ENCODE measurements at places on chromosomes 7 and 10. TPM values are rescaled to one million over a fixed set of nuclear protein-coding genes. Genes with fewer than 3 reads are reported as not detected.

Gene ABCC2
- total RNA-seq = 6.2 TPM

GRCh38 chr7:156504687-156505545 lies 135.7 kb upstream of the RNF32 start:
- peaks cover 3% of the 10 kb centered on the region for H3K27me3 ChIP-seq
- no peak overlapping the region for H3K4me3 ChIP-seq
- DNase-seq = no peak
- H3K27ac ChIP-seq = no peak overlapping the region
- H3K36me3 ChIP-seq = peaks cover 2% of the 10 kb centered on the region
- peaks cover 10% of the 10 kb centered on the region for H3K4me1 ChIP-seq

- no peak overlapping the region for H3K4me3 ChIP-seq
- no peaks in the 10 kb centered on the region for H3K27me3 ChIP-seq
- H3K27ac ChIP-seq = no peak overlapping the region
Measured at GRCh38 chr10:49500412-49500811, 38.5 kb downstream of the ERCC6 start.

GRCh38 chr7:20229646-20230500 lies 12.7 kb upstream of the MACC1 start:
- H3K36me3 ChIP-seq = no peaks in the 10 kb centered on the region
- H3K27ac ChIP-seq = no peak overlapping the region
- H3K27me3 ChIP-seq = no peaks in the 10 kb centered on the region
- no peak overlapping the region for H3K4me3 ChIP-seq

DNA sequence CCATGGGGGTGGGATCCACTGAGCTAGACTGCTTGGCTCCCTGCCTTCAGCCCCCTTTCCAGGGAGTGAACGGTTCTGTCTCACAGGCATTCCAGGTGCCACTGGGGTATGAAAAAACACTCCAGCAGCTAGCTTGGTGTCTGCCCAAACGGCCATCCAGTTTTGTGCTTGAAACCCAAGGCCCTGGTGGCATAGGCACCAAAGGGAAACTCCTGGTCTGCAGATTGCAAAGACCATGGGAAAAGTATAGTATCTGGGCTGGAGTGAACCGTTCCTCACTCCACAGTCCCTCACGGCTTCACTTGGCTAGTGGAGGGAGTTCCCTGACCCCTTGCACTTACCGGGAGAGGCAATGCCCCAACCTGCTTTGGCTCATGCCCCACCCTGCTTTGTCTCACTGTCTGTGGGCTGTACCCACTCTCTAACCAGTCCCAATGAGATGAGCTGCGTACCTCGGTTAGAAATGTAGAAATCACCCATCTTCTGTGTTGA lies 62.7 kb downstream of the PPP1R9A start:
- H3K4me1 ChIP-seq = peaks cover 19% of the 10 kb centered on the region
- H3K36me3 ChIP-seq = peaks cover 17% of the 10 kb centered on the region
- no peak overlapping the region for H3K27ac ChIP-seq

GRCh38 chr7:76354516-76354915 lies 4.3 kb downstream of the YWHAG start:
- H3K27ac ChIP-seq = no peak overlapping the region
- H3K4me1 ChIP-seq = peaks cover 36% of the 10 kb centered on the region
- peaks cover 30% of the 10 kb centered on the region for H3K36me3 ChIP-seq
- H3K27me3 ChIP-seq = no peaks in the 10 kb centered on the region
- H3K4me3 ChIP-seq = peak overlapping the region; percentile 47
- no peak for DNase-seq

DNA sequence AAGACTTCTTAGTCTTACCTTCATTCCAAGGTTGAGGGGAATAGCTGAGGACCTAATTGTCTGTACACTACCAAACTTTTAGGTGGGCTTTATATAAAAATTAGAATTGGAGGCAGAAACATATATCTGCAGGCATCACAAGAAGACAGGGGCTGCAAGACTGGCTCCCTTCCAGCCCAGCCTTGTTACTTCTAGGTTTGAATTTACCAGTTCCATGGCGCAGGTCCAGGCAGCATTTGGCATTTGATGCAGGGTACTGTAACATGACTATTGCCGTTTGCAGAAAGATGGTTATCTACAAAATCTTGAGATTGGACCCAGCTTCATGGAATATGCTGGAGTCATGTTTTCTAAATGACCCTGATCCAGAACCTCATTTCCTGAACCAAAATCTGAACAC lies 105.4 kb upstream of the RHOBTB1 start:
- DNase-seq = no peak
- no peaks in the 10 kb centered on the region for H3K27me3 ChIP-seq
- no peaks in the 10 kb centered on the region for H3K4me1 ChIP-seq
- H3K36me3 ChIP-seq = no peaks in the 10 kb centered on the region
- no peak overlapping the region for H3K4me3 ChIP-seq

All from neural crest cell (in vitro differentiated cells).